ENCODE measurements at places on chromosomes 11 and 22. TPM values are rescaled to one million over a fixed set of nuclear protein-coding genes. Genes with fewer than 3 reads are reported as not detected.

DNA sequence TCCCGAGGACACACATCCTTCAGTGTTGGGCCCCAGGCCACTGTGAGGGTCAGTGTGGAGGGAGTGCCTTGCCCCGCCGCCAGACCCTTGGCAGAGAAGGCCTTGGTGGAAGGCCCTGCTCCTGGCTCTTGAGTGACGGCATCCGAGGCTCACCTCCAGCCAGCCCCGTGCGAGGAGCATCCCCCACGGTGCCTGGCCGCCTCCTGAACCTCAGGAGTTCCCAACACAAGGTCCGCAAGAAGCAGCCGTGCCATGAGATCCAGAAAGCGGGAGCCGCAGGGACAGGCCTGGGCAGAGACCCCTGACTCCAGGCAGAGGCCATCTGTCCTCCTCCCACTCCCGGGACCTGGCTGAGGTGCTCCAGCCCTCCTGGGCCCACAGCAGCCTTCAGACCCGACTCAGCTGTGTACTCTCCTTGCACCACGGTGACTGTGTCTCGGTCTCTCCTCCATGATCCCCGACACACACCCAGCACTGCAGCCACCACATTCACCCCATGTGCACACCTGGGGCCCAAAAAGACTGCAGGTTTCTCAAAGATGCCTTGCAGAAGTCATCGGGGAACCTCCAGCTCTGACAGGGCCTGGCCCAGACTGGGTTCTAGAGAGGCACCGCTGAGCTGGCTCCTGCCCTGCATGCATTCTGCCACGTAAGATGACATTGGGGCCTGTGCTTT lies 870.2 kb downstream of the BRD1 start:
- H3K27me3 ChIP-seq, result peaks cover 61% of the 10 kb centered on the region
- H3K4me1 ChIP-seq, result no peaks in the 10 kb centered on the region
- H3K4me3 ChIP-seq, result no peak overlapping the region

DNA sequence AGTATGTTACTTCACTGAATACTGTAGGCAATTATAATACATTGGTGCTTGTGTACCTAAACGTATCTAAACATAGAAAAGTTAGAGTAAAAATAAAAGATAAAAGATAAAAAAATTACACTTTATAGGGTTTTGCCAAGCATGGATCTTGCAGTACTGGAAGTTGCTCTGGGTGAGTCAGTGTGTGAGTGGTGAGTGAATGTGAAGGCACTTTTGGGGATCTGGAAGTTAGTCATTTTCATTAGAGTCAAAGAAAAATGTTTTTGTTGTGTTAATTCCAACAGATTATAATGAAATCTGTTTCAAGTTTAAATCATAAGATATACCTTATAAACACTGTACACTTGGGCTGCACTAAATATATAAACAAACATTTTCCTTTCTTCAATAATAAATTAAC lies 3.3 kb downstream of the SLC22A25 start:
- H3K27ac ChIP-seq, result no peak overlapping the region
- no peaks in the 10 kb centered on the region for H3K4me1 ChIP-seq
- no peaks in the 10 kb centered on the region for H3K27me3 ChIP-seq
- H3K36me3 ChIP-seq, result no peaks in the 10 kb centered on the region
- DNase-seq, result no peak
- no peak overlapping the region for H3K4me3 ChIP-seq

GRCh38 chr22:41862530-41863266 lies 29.8 kb downstream of the SREBF2 start:
- no peak for DNase-seq
- peaks cover 5% of the 10 kb centered on the region for H3K36me3 ChIP-seq
- H3K27ac ChIP-seq, result peak overlapping the region; percentile 81
- H3K27me3 ChIP-seq, result no peaks in the 10 kb centered on the region

Gene TMEM191C
- total RNA-seq, result not detected

DNA sequence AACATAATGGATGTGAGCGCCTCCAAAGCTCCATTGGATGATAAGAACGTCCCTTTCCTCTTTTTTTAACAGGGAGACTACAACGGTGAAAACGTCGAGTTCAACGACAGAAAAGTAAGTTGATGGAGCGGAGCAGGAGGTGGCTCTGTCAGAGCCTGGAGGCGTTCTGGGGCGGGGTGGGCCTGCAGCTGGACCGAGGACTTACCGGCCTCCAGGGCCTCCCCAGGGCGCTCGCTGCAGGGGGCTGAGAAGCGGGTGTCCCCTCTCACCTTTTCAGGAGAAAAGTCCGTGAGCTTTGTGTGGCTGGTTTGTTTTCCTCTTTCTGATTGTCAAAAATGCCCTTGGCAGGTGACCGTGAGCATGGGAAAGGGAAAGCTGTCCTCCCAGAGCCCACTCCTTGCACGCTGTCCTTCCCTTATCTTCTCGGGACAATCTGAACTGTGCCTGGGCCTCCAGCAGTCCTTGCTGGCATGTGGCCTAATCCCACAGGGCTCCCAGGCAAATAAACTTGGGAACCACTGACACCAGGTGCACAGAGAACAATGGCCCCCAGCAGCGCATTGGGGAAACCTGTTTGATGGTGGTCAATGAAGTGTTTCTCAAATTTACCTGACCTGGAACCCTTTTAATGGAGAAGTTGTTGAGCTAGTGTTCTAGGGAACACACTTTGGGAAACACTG lies 38.4 kb downstream of the ANO1 start:
- no peak overlapping the region for H3K27ac ChIP-seq
- peaks cover 17% of the 10 kb centered on the region for H3K27me3 ChIP-seq
- no peak overlapping the region for H3K4me3 ChIP-seq
- no peak for DNase-seq
- H3K4me1 ChIP-seq, result no peaks in the 10 kb centered on the region

- no peaks in the 10 kb centered on the region for H3K27me3 ChIP-seq
- no peak for DNase-seq
- H3K4me1 ChIP-seq, result peaks cover 33% of the 10 kb centered on the region
- H3K4me3 ChIP-seq, result no peak overlapping the region
Measured at GRCh38 chr11:34447044-34447443, 8.3 kb downstream of the CAT start.

- H3K27me3 ChIP-seq, result no peaks in the 10 kb centered on the region
- H3K4me3 ChIP-seq, result no peak overlapping the region
- peaks cover 37% of the 10 kb centered on the region for H3K36me3 ChIP-seq
Measured at GRCh38 chr11:1012740-1013630, 23.5 kb downstream of the MUC6 start.

DNA sequence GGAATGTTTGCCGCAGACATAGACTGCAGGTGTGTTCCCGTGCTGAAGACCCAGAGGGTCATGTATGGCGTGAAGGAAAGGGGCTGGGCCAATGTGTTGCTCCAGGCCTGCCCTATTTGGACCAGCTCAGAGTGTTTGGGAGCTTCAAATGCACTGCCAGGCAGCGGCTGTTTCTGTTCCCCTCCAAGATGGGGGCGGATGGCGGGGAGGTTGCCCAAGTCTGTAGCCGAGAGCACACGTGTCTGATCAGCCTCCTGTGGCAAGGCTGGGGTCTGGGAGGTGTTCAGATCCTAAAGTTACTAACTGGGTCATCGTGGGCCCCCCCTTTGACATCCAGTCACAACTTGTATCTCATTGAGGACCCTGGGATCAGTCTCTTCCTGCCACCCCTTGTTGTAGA lies 45.5 kb downstream of the CACNA1I start:
- DNase-seq, result no peak
- no peaks in the 10 kb centered on the region for H3K4me1 ChIP-seq
- no peaks in the 10 kb centered on the region for H3K36me3 ChIP-seq
- H3K4me3 ChIP-seq, result no peak overlapping the region
- peaks cover 8% of the 10 kb centered on the region for H3K27me3 ChIP-seq

Gene OR5B21
- not detected for total RNA-seq

Gene OR8B8
- not detected for total RNA-seq

Gene CRYBA4
- total RNA-seq, result not detected

Gene MAPK8IP2
- total RNA-seq, result 1.2 TPM

Gene ABTB2
- total RNA-seq, result 8.0 TPM

GRCh38 chr11:9575260-9576240 lies 2.1 kb downstream of the WEE1 start:
- H3K4me3 ChIP-seq, result peak overlapping the region; percentile 83
- H3K27ac ChIP-seq, result peak overlapping the region; percentile 88
- H3K4me1 ChIP-seq, result peaks cover 4% of the 10 kb centered on the region
- peak; percentile 93 for DNase-seq

Gene CNGA4
- total RNA-seq, result not detected

GRCh38 chr11:19918302-19919049 lies 205.8 kb downstream of the NAV2 start:
- no peak overlapping the region for H3K4me3 ChIP-seq
- no peaks in the 10 kb centered on the region for H3K27me3 ChIP-seq
- no peak for DNase-seq
- peak overlapping the region; percentile 22 for H3K27ac ChIP-seq

DNA sequence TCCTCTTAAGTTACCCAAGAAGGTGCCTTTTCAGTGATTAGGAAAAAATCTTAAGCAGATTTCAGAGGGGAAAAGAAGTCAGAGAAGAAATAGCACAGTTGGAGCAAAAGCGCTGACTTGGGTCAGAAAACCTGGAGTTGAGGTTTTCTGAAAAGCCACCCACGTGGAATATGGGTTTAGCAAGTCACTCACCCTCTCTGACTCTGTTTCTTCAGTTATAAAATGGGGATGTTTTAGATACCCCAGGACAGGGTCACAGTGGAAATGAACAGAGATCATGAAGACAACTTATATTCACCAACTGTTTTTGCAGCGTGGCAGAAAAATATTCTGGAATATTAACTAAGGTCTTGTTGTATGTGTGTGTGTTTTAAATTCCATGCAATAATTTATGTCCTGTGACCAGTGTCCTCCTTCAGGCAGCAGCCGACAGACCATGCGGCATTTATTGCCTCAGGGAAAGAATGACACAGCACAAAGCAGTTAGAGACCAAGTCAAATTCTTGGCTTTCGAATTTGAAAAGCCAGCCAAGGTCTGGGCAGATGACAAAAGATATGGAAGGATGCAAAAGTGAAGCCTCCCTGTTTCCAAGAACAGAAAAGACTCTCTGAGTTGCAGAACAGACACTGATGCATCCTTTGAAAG lies 119.9 kb downstream of the MIAT start:
- no peak overlapping the region for H3K27ac ChIP-seq
- no peak for DNase-seq
- H3K27me3 ChIP-seq, result no peaks in the 10 kb centered on the region
- peaks cover 16% of the 10 kb centered on the region for H3K4me1 ChIP-seq
- no peak overlapping the region for H3K4me3 ChIP-seq
- H3K36me3 ChIP-seq, result no peaks in the 10 kb centered on the region

DNA sequence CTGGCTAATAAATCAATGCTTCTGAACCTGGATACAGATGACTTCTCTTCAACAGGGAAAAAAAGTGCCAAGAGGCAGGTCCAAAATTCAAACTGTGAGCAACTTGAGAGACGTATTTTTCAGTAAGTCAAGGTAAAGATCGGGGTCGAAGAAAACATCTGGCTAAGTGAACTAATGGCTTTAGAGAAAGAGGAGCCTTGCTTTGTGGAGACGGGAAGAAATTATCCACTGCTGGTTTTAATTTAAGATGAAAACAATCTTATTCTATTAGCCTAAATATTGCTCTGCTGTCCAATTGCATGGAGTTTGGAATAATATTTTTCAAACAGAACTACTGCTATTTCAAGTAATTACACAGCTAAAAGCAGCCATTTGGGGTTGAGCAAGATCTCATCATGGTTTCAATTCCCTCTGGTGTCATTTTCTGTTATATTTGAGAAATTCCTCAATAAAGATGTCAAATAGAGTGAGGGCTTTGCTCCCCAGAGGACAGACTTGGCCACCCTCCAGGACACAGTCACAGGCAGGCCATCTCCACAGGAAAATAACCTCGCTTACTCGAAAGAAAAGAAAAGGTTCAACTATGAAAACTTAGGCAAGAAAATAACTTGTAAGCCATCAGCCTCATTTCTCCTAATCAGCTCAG lies 29.8 kb downstream of the SCUBE1 start:
- H3K36me3 ChIP-seq, result no peaks in the 10 kb centered on the region
- DNase-seq, result no peak
- peaks cover 96% of the 10 kb centered on the region for H3K4me1 ChIP-seq
- H3K27me3 ChIP-seq, result no peaks in the 10 kb centered on the region

- H3K4me3 ChIP-seq, result no peak overlapping the region
- no peak overlapping the region for H3K27ac ChIP-seq
Measured at GRCh38 chr11:86341382-86341781, 33.3 kb upstream of the CCDC81 start.

Gene TRIM49D1
- not detected for total RNA-seq

DNA sequence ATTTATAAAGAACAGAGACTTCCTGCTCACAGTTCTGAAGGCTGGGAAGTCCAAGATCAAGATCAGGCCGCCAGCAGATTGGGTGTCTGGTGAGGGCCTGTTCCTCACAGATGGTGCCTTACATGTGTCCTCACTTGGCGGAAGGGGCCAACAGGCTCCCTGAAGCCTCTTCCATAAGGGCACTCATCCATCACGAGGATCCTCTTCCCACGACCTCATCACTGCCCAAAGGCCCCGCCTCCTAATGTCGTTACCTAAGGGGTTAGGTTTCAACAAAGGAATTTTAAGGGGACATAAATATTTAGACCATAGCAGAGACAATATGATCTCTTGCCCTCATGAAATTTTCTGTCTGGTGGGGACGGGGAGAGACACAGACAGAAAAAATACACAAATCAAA lies 18.6 kb downstream of the TP53AIP1 start:
- H3K36me3 ChIP-seq, result no peaks in the 10 kb centered on the region
- no peak overlapping the region for H3K27ac ChIP-seq
- no peaks in the 10 kb centered on the region for H3K4me1 ChIP-seq
- peaks cover 6% of the 10 kb centered on the region for H3K27me3 ChIP-seq
- no peak overlapping the region for H3K4me3 ChIP-seq

DNA sequence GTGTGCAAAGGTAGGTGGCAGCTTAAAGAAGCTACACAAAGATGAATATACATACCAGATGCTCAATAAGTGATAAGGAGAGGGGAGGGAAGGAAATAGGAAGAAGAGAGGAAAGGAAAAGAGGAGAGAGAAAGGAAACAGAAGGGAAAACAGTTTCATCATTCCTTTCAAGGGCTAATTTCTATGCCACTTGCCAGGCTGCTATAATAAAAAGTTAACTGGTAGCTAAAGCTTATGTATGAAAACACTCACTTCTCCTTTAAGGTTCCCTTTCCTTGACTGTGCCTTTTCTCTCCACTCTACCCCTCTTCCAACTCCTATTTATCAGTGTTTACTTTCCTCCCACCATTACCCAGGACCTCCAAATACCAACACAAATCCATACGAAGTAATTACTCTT lies 347.9 kb downstream of the DLG2 start:
- no peak for DNase-seq
- no peak overlapping the region for H3K4me3 ChIP-seq
- H3K36me3 ChIP-seq, result no peaks in the 10 kb centered on the region
- H3K27ac ChIP-seq, result no peak overlapping the region
- no peaks in the 10 kb centered on the region for H3K27me3 ChIP-seq

Gene SLC1A2
- total RNA-seq, result 0.69 TPM

GRCh38 chr11:11845071-11845470 lies 3.3 kb downstream of the USP47 start:
- H3K27me3 ChIP-seq, result no peaks in the 10 kb centered on the region
- no peak for DNase-seq
- peak overlapping the region; percentile 96 for H3K27ac ChIP-seq
- H3K4me3 ChIP-seq, result no peak overlapping the region
- no peaks in the 10 kb centered on the region for H3K36me3 ChIP-seq

DNA sequence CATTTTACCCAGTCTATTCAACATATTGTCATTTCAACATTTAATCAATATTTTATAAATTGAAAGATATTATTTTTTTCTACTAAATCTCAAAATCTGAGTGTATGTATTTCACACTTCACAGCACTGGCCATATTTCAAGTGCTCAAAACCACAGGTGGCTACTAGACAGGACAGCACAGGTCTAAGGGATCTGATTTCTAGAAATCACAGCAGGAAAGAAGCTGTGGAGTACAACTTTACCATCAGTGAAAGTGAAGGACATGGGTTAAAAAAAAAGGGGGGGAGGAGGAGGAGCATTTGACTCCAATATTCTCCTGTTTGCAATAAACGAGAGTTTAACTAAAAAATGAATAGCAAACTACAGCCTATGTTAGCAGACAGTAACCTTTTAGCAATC lies 4.5 kb downstream of the PRDM10 start:
- peaks cover 20% of the 10 kb centered on the region for H3K4me1 ChIP-seq
- DNase-seq, result no peak
- no peaks in the 10 kb centered on the region for H3K36me3 ChIP-seq
- H3K27ac ChIP-seq, result no peak overlapping the region
